ENCODE measurements at places on chromosomes 4 and X.

DNA sequence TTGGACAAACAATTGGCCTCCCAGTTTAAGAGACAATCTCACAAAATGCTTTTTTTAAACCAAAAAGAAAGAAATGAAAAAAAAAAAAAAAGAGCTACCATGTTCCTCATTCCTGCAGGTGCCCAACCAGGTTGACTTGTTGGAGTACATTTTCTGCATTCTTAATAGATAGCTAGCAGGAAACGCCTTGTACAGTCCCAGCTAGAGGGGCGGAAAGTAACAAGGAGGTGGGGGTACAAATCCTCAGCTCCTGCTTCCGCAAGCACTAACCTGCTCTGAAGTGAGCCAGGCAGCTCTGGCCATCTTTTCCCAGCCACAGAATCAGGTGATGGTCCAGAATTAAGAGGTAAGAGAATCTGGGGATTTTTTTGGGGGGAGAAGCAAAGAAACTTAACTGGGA lies at the start of gene VGLL1:
Gene VGLL1, plus strand, starts transcription at position 265 of the 400 bp plus-strand sequence. CDS start 3,806 bp downstream, outside the sequence.
- no peak for DNase-seq

- no peak for DNase-seq
Measured at GRCh38 chr4:70488748-70489147, 16.8 kb downstream of the MUC7 start.

- no peak for DNase-seq
Measured at GRCh38 chr4:144985014-144985413, 113.0 kb downstream of the ANAPC10 start.

DNA sequence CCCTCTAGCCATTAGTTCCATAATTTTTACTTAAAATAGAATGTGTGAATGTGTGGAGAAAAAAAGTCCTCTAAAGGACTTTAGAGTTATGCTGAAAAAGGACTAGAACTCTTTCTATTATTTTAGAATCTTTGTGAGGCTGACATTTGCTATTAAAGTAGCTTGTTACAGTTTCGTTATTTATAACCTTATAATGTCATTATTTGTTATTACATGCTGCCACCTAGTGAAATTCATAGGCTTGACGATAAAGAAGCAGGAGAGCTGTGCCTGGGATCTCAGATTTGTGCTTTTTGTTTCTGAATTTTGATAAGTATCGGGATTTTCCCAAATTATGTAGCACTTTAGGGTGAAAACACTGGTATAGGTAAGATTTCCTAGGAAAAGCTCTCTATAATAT lies 38.5 kb upstream of the TAPT1 start:
- no peak for DNase-seq

DNA sequence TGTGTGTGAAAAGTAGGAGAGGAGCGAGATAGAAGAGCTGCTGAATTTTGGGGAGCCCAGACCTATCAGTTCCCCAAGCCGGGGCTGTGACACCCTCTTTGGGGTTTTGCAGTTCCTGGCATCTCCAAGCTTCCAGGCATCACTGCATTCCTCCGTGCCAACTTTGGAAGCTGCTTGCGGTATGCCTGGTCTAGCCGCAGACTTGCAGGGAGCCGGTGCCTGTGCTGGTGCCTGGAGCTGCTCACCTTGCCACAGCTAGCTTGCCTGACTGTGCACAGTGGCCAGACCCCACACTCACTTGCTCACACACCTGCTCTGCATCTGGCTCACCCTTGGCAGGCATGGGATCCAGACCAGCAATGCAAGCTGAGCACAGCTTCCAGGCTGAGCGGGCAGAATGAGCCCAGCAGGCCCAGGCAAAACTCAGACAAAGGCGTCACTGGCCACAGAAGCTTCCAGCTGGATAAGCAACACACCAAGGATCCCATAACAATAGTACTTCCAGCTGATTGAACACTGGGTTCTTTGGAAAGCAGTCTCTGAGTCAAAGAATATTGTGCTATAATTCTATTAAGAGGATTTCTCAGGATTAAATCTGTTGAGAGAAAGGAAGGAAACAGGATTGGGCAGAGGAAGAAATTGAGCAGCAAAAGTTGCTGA lies 390.9 kb downstream of the TEX13C start:
- DNase-seq, result no peak

GRCh38 chr4:10461091-10461849 lies 4.0 kb upstream of the ZNF518B start:
- DNase-seq, result peak; percentile 76

DNA sequence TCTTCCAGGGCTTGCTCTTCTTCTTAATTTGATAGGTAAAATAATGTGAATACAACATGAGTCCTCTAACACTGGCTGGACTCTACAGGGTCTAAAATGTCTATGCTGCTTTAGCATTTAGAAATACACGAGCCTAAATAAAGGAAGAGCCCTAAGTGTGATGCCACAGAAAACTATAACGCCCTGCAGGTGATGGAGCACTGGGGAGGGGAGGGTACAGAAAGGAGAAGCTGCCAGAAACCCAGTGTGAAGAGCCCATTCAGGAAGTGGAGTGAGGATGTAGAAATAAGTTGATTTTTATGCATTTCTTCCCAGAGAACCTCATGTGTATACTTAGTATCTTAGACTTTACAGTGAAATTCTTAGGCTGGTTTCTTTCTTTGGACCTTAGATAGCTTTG lies 83.4 kb downstream of the TNIP2 start:
- no peak for DNase-seq

DNA sequence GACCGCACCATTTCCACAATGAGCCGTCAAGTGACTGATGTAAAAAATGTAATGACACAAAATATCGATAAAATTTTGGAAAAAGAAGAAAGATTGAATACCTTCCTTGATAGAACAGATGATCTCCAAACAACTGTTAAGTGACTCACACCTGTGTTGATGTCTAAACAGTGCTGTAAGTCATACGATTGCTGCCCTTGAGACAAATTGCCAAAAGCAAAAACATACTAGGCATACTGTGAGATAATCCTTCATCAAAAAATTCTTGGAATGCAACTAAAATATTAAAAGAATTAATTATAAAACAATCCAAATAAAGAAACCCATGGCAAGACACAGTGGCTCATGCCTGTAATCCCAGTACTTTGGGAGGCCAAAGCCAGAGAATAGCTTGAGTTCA lies 53.4 kb downstream of the HNRNPD start:
- no peak for DNase-seq

DNA sequence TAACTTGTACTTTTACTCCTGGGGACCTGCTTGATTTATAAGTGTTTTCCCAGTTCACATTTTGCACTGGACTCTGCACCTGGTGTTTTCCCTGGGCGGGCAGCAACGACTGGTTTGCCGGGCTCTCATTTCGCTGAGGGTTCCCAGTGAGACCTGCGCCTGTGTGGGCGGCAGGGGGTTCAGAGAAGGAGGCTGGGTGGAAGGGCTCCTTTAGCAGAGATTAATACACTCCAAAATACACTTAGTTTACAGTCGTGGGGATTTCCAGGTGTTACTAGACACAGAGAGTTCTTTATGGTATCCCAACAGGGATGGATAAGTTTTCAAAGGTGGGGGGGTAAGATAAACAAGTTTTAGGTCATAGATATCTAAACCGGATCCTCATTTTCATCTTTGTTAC lies 53.0 kb upstream of the SHISA3 start:
- no peak for DNase-seq

DNA sequence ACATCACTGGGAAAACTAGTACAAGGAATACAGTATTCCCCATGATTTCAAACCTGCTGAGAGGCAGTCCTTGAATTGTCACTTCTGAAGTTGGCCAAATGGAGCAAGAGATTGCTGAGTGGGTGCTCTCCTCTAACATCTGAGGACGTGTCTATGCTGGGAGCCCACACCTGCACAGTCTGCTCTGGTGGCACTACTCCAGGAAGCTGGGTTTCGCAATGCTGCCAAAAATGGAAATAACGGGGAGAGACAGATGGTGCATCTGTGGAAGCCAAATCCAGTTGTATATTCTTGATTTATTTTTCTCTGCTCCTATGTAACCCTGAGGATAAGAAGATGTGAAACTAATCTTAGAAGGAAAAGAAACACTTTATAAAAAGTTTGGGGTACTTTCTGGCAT lies 240.1 kb upstream of the CTSO start:
- DNase-seq, result no peak

- DNase-seq, result no peak
Measured at GRCh38 chrX:44494357-44494756, 48.3 kb downstream of the FUNDC1 start.

GRCh38 chr4:157057218-157057617 lies 18.7 kb upstream of the GLRB start:
- DNase-seq, result no peak

- no peak for DNase-seq
Measured at GRCh38 chr4:80420638-80421037, 85.1 kb downstream of the CFAP299 start.

GRCh38 chr4:80809039-80809729 lies 221.3 kb upstream of the BMP3 start:
- DNase-seq, result no peak

GRCh38 chrX:2774057-2774456 lies 22.2 kb downstream of the XG start:
- DNase-seq, result no peak
